ENCODE measurements at places on chromosomes 16 and 17.

DNA sequence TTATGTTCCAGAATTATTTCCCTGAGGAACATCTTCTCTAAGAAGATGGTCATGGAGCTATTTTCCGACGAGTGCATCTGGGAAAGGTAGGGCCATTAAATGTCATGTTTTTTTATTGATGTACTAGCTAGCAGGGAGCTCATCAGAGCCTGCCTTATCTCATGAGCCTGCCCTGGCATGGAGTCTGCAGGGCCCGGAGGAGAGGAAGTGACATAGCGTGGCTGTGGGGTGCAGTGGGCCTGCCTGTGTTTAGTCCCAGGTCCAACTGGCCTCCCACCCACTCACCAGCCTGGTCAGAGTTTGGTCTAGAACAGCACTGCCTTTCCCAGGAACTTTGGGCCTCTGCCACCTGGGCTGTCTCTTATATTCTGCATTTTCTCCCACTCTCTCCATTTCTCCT lies 389.8 kb downstream of the SNX29 start:
- peaks cover 3% of the 10 kb centered on the region for H3K36me3 ChIP-seq
- H3K4me3 ChIP-seq, result no peak overlapping the region
- no peaks in the 10 kb centered on the region for H3K27me3 ChIP-seq
- no peaks in the 10 kb centered on the region for H3K4me1 ChIP-seq

GRCh38 chr16:3478242-3478925 lies 16.9 kb downstream of the C16orf90 start:
- H3K27me3 ChIP-seq, result no peaks in the 10 kb centered on the region
- DNase-seq, result no peak
- H3K27ac ChIP-seq, result peak overlapping the region; percentile 57

GRCh38 chr16:86337581-86338402 lies 172.5 kb upstream of the FOXF1 start:
- H3K4me1 ChIP-seq, result no peaks in the 10 kb centered on the region
- H3K27me3 ChIP-seq, result peaks cover 60% of the 10 kb centered on the region
- H3K36me3 ChIP-seq, result no peaks in the 10 kb centered on the region
- H3K27ac ChIP-seq, result no peak overlapping the region
- no peak overlapping the region for H3K4me3 ChIP-seq

GRCh38 chr17:82283208-82283749 lies 9.8 kb upstream of the CSNK1D start:
- no peaks in the 10 kb centered on the region for H3K27me3 ChIP-seq
- peaks cover 46% of the 10 kb centered on the region for H3K4me1 ChIP-seq
- peak; percentile 74 for DNase-seq
- peak overlapping the region; percentile 69 for H3K27ac ChIP-seq

- no peak for DNase-seq
- no peak overlapping the region for H3K27ac ChIP-seq
- H3K4me1 ChIP-seq, result peaks cover 5% of the 10 kb centered on the region
- H3K4me3 ChIP-seq, result no peak overlapping the region
- H3K27me3 ChIP-seq, result no peaks in the 10 kb centered on the region
Measured at GRCh38 chr17:54983260-54983659, 14.7 kb downstream of the STXBP4 start.

GRCh38 chr17:79803997-79804855 lies 7.3 kb upstream of the CBX8 start:
- peak; percentile 83 for DNase-seq
- H3K27me3 ChIP-seq, result peaks cover 91% of the 10 kb centered on the region
- H3K4me1 ChIP-seq, result peaks cover 45% of the 10 kb centered on the region
- no peaks in the 10 kb centered on the region for H3K36me3 ChIP-seq

DNA sequence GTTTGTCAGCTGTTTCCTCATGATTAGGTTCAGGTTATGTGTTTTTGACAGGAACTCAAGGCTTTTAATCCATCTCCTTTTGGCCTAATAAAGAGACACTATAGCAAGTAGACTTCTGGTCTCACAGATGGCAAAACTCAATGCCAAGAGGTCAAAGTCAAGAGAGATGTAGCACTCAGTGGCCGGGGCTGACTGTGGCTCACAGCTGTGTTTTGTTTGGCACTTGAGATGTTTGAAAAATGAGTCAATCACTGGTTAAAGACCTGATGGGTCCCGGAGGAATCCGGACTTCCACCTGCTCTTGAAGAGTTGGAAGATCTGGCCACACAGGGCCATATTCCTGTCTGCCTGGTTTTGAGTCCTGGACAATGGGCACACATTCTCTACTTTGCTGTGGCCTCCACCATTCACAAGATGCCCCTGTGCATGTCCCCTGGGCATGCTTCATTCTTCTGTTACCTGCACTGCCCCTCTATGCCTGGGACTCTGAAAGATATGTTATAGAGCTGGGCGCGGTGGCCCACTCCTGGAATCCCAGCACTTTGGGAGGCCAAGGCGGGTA lies 210.3 kb downstream of the SNX29 start:
- DNase-seq, result no peak
- H3K27me3 ChIP-seq, result no peaks in the 10 kb centered on the region
- no peak overlapping the region for H3K4me3 ChIP-seq

GRCh38 chr16:31216422-31217135 lies at the start of gene PYDC1:
TSS of gene PYDC1 (minus strand) at chr16:31217135. CDS start at chr16:31217028, 107 bp downstream.
- peaks cover 22% of the 10 kb centered on the region for H3K4me1 ChIP-seq
- DNase-seq, result peak; percentile 47
- H3K36me3 ChIP-seq, result no peaks in the 10 kb centered on the region
- no peak within 1 kb of the TSS for H3K27ac ChIP-seq
- peaks cover 69% of the 10 kb centered on the region for H3K27me3 ChIP-seq
- H3K4me3 ChIP-seq, result peak within 1 kb of the TSS; percentile 63

- H3K27me3 ChIP-seq, result no peaks in the 10 kb centered on the region
- H3K4me1 ChIP-seq, result peaks cover 2% of the 10 kb centered on the region
- no peak overlapping the region for H3K4me3 ChIP-seq
- DNase-seq, result no peak
- H3K36me3 ChIP-seq, result no peaks in the 10 kb centered on the region
- H3K27ac ChIP-seq, result no peak overlapping the region
Measured at GRCh38 chr17:62673614-62674362, 46.3 kb downstream of the MRC2 start.

DNA sequence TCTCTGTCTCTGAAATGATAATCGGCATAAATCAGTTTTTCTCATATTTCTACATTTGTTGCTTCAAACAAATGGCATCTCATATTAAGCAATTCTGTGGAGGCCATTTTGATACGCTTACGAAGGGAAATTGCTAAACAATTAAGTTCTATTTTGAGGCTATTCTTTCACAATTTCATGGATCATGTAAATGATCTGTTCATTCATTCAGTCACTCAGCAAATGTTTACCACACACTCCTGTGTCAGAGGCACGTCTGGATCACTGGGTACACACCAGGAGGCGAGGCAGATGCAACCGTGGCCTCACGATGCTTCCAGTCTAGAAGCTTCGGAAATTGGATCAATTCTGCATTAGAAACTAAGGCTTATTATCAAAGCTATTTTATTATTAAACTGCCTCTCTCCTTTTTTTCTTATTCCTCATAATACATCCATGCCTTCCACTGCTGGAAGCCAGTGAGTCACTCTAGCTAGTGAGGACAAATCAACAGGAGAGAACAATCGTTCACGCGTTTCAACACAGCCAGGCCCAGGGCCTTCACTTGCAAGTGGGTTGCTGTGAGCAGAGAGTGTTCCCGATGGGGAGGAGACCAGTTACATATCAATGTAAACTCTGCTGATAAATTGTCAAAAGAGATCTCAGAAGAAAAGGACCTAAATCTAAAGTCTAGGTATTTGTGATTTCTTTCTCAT lies 11.3 kb upstream of the SLC39A11 start:
- H3K36me3 ChIP-seq, result no peaks in the 10 kb centered on the region
- no peak overlapping the region for H3K27ac ChIP-seq
- DNase-seq, result no peak
- H3K27me3 ChIP-seq, result peaks cover 6% of the 10 kb centered on the region
- no peaks in the 10 kb centered on the region for H3K4me1 ChIP-seq
- no peak overlapping the region for H3K4me3 ChIP-seq

Data from activated T-cell treated with anti-CD3 and anti-CD28 coated beads, Interleukin-2, amount 50 U/mL, for 24 hours (primary cell).